ENCODE measurements at places on chromosomes 6 and 20.

GRCh38 chr6:39209360-39209811, 19.9 kb downstream of the KCNK5 start:
- no peak for DNase-seq

DNA sequence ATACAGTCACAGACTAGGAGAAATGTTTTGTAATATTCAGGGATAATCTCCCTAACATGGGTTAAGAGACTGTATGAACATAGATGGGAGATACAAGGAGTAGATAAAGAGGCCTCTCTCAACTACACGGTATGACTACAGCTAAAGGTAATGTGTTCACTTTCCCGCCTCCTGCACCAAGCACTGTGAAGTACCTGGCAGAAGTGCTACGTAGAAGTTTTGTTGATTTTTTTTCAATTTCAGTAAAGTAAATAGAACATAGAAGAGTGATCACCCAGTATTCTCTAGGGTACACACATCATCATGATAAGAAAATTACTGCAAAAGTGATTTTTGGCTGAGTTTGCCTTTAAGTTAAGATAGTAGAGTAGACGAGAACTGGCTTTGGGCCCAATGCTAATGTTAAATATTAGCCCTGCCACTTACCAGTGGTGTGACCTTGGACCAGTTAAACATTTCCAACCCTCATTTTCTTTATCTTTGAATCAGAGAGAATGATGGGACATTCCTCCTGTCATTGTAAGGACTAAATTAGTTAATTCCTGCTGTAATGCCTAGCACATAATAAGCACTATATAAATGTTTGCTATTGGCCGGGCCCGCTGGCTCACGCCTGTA, 183.6 kb downstream of the COL9A1 start:
- no peak for DNase-seq

DNA sequence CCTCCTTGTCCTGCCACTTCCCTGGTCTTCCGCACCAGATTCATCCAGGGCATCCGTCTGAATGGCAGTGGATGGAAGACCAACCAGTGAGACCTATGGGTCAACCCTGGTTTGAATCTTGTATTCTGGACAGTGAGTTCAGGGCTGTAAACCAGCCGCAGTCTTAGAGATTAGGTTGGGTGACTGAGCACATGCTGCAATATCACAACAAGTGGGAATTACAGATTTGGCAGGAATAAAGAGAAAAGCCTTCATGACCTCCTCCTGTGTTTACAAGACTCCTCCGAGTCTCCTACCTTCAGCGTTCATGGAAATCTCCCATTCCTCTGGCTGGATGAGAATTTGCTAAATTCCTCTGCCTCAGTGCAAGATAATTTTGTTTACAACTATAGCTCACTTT, 9.9 kb downstream of the ECI2 start:
- DNase-seq: no peak

DNA sequence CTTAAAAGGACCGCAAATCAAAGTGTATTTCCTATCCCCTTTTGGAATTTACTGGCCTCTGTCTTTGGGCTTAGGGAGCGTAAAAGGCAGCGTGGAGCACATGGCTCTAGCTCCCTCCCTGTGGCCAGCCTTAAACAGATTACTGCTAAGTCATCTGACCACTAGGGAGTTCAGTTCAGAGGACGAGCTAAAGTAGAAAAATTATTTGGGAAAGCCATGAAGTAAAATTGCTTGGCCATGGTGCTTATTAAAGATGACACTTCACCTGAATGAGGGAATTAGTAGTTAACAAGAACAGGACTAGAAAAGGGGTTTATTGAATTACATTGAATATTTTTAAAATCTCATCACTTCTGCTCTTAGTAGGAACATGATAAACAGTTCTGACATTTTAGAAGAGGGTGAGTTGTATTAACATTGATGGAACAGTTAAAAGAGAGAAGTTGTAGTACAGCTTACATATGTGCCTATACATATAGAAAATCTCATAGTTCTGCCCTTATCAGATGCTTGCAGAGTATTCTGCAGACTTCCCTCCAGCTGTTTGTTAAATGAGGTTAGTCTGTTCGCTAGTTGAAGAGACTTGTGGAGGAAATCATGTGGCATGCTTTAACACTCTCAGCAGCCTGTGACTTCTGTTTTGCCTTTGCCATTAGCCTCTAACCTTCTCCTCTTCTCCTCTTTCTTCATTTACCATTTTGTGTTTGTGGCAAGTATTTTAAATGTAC, 31.2 kb upstream of the MAPK13 start:
- DNase-seq: no peak

- no peak for DNase-seq
Measured at GRCh38 chr6:93226822-93227221, 192.5 kb downstream of the EPHA7 start.

- DNase-seq: no peak
Measured at GRCh38 chr20:47125758-47126591, 230.5 kb downstream of the ZMYND8 start.

DNA sequence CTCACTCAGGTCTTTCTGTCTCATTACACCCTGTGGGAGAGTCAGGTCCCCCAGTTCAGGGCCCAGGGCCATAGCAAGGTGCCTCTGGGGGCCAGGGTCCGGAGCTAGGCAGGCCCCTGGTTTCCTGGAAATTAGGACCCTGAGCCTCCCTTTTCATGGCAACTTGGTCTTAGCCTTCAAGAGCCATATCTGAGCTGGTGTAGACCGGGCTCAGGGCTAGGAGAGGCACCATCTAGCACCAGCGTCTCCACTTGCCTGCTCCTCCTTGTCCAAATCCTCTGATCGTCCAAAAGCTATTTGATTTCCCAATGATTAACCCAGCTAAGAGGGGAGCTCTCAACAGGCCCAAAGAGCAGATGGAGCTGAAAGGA, 5.6 kb downstream of the MDFI start:
- DNase-seq: no peak

DNA sequence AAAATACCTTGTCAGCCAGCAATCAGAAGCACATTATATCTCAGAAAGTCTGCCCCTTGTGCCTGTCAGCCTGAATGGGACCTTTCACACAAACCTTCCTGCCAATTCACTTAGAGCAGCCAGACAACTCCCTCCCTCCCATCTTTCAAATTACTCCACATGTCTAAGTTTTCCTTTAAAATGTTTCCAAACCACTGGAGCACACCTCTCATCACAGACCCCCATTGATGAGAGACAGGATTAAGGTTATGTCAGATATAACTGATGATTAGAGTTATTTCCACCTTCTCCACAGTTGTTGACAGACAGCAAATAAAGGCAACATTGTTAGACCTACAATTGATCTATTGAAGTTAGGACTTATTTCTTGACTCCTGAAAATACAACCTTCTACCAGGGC, 408.4 kb downstream of the PLCB1 start:
- DNase-seq: no peak

DNA sequence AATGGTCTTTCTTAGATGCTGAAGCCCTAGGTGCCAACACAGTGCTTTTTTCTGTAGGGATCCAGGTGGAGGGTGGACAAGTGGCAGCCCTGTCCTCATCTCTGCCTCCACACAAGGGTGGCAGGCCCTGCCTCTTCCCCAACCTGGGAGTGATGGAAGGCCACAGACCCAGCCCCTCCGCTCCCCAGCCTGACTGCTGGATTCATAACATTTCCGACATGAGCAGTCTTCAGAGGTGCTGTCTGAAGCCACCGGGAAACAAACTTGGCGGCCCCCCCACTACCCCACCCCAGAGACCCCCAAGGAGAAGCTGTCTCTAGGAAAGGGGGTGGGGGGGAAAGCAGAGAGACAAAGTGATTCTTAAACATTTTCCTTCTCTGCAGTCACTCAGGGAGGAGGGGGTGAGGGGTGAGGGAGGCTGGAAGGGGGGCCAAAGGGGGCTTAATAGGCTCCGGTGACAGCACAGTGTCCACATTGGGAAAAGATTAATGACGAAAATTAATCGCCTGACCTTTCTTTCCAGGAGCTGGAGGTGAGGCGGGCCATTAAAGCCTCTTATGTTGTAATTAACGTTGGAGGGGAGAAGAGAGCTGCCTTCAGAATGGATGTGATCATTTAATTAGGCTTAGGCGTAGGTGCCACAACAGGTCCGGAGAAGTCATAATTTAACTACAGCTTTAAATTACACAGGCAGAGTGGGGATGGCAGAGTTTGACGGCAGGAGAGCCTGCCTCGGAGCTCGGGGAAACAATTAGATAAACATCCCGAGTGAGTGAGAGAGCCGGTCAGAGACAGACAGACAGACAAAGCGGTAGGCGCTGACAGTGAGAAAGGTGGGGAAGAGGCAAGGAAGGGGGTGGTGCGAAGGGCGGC, 76.8 kb upstream of the FOXP4 start:
- DNase-seq: no peak

GRCh38 chr20:41064377-41064776, 35.8 kb downstream of the TOP1 start:
- DNase-seq: no peak

- no peak for DNase-seq
Measured at GRCh38 chr6:84249724-84250123, 22.3 kb upstream of the CEP162 start.

DNA sequence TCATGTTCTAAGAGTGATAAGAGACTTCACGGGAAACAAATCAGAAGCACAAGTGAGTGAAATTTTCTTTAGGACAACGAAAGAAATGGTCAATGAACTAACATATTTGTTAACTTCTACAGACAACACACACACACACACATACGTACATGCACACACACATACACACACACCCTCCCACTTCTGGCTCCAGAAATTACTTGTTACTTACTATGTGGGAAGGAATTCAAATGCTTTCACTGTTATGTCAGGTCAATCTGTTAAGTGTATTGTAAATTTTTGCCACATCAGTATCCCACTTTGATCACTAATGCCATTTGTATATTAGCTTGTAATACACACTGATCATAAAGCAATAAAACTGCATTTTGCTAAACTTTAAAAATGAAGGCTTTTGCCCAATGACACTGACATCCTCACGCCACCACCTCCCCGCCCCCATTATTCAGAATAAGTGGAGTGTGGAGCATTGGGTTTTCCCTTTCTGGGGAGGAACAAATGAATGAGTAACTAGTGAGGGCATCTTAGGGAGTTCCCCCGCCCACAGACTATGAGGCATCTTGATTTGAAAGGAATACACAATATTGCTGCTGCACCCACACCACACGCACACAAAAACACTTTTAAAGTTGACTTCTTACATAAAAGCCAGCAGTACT, 76.2 kb downstream of the ATXN1 start:
- DNase-seq: peak; percentile 73

DNA sequence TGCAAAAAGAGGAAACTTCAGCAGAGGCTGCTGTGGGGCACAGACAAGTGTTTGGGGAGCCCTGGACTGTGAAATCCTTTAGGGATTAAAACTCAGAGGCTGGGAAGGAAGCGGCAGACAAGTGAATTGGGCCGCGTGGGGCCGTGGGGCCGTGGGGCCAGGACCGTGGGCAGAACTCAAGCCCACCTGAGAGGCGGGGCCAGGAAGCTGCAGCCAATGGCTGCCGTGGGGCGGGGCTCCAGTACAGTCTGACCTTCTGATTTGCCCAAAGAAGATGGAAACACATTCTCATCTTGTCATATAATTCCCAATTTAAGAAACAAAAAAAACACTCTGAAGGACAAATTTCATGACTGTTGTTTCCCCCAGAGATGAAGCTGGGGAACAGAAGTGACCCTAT, 55.4 kb downstream of the ANKRD60 start:
- DNase-seq: no peak

DNA sequence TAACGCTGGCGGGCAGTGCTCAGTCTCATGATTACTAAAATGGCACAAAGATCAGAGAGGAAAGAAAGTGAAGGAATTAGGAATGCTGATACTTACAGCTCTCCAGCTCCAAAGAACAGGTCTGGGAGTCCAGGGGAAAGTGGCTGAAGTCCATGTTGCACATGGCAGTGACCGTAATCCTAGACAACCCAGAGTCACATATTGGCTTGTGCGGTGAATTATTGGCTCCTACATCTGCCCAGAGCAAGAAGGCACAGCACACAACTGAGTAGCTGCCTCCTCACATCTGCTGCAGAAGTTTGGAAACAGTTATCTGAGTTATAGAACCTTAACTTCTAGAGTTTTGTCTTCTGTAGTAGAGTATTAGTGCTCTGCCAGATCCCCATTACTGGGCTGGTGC, 47.2 kb downstream of the GABRR2 start:
- no peak for DNase-seq

DNA sequence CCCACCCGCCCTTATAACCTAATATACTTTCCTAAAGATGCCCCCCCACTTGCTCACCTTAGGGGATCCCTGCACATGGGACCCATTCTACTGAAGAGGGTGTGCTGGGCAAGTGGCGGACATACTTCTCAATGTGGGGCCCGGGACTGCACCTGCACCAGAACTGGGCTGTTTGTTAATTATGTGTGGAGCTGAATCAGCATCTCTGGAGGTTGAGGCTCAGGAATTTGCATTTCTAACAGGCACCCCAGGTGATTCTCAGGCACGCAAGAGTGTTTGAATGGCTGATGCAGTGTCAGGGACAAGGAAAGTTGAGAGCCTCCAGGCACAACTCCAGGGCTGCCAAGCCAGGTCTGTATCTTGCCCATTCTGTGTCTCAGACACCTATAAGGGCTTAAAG, 8.9 kb upstream of the PTPRT start:
- DNase-seq: no peak

DNA sequence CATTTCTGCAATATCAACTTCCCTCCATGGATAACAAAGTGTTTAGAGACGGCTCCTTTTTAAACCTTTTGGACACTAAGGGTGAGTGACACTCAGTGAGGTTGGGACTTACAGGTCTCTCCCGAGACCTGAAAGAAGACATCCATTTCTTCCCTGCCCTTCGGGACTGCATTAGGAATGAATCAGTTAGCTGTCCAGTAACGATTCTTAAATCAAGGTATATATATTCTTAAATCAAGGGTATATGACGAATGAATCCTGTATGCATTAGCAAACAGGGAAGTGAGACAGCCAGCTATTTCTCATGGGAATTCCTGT, 52.9 kb downstream of the EDN1 start:
- DNase-seq: no peak

GRCh38 chr6:45424451-45424861, 46.7 kb upstream of the SUPT3H start:
- DNase-seq: peak; percentile 13

- no peak for DNase-seq
Measured at GRCh38 chr6:156395276-156395675, 381.9 kb upstream of the ARID1B start.

GRCh38 chr6:137339929-137340559, 120.9 kb upstream of the IFNGR1 start:
- no peak for DNase-seq

DNA sequence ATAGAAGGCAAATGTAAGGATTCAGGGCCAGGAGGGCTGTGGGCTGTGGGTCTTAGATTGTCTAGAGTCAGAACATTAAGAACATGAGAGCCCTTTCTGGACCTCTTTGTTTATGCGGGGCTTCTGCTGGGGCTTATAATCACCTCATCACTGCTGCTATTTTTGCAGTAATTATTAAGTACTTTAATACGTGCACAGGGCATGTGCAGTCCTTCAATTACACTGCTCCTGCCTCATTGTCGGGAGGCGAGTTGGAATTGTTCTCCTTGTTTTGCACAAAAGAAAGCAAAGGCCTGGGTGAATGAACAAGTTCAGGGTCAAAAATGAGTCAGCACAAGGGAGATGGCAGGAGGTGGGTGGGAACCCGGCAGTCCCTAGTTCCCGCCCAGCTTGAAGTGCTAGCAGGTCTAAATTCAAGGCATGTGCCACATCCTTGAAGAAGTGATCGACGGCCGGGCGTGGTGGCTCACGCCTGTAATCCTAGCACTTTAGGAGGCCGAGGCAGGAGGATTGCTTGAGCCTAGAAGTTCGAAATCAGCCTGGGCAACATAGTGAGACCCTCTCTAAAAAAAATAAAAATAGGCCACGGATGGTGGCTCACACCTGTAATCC, 34.4 kb upstream of the PTPN1 start:
- no peak for DNase-seq
